NCI-H524 treated with DMSO at 0.1 percent for 48 hours (cell line): ENCODE measurements at places on chromosomes 12 and 14.

DNA sequence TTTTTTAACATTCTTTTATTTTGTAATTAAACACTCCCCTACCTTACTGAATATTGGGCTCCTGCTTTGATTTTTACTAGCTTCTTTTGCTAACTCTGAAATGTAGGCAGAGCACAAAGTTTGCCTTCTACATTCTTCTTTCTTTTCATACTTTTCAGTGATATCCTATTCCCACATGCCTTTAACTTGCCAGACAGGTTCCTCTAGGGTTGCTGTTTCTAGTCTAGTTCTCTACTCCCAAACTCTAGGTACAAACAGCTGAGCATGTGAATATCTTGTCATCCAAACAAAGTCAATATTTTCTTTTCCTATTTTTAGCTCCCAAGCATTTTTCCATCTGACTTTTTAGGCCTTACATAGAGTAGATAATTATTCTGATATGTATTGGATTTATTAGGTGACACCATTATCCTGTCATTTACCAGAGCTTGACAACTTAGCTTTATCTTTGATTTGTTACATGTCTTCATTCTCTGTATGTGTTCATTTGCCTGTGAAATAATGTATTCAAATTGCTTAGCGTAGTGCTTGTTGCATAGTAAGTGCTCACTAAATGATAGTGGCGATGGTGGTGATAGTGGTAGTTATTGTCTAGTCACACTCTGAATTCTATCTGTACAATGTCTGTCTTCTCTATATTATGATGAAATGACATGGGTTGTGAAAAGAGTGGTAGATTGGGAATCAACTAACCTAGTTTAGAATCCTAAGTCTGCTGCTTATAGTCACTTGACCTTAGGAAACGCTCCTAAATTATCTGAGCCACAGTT lies 73.6 kb upstream of the DNM1L start:
- DNase-seq: no peak

GRCh38 chr12:78470354-78471195 lies 394.0 kb upstream of the SYT1 start:
- peak; percentile 76 for DNase-seq

GRCh38 chr14:28783664-28784063 lies 17.1 kb downstream of the FOXG1 start:
- DNase-seq: no peak

DNA sequence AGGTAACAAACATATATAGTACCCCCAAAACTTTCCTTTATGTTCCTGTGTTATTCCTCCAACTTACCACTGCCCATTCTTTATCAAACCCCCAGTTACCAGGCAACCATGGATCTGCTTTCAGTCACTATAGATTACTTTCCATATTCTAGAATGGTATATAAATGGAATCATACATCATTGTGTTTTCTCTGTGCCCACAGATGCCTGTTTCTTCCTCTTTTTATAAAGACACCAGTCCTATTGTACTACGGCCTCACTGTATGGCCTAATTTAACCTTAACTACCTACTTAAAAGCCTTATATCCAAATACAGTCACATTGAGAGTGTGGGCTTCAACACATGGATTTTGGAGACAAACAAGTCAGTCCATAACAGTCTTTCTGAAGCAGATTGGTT lies 2.6 kb downstream of the TAS2R14 start:
- DNase-seq: no peak

- no peak for DNase-seq
These were observed 40.6 kb downstream of the EP400 start for GRCh38 chr12:131990066-131990979.

DNA sequence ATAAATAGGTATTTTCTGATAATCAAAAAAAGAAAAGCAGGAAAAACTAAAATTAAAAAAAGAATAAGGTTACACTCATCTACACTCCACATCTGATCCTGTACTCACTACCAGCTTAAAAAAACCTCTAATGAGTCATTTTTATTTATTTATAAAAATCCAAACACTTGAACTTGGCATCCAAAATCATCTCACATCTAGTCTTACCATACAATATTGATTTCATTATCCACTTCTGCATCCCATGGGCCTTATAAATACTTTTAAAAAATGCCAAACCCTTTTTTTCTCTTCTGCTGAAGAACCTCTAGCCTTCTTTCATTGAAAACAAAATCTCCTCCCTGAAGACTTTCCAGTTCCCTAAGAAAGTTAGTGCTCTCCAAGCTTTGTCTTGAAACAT lies 109.7 kb downstream of the TMTC3 start:
- no peak for DNase-seq

DNA sequence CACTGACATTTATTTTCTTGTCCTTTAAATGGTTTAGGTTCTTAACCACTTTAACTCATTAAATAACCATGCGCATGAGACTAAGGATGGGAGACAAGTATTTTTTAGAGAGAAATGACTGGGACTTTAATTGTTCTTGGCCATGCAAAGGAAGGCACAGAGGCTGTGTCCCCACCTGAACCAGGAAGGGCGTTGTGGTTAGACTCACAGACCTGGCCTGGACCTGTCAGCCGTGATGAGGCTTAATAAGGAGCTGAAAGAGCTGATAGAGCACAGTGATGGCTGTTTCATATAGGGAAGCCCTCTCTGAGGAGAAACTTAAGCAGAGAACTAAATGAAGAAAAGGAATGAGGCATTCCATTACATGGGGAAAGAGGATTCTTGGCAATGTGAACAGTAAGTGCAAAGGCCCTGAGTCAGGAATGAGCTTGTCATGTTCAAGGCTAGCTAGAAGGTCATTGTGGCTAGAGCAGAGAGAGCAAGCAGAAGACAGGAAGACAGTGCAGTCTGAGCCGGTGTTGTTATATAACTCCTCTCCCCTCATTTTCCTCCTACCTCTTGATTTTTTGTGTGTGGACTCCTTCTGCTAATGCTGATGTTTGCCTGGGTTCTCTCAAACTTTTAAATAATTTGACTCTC lies 74.4 kb upstream of the ANO4 start:
- no peak for DNase-seq

- no peak for DNase-seq
These were observed 1198.5 kb downstream of the FSCB start for GRCh38 chr14:43308421-43309110.

DNA sequence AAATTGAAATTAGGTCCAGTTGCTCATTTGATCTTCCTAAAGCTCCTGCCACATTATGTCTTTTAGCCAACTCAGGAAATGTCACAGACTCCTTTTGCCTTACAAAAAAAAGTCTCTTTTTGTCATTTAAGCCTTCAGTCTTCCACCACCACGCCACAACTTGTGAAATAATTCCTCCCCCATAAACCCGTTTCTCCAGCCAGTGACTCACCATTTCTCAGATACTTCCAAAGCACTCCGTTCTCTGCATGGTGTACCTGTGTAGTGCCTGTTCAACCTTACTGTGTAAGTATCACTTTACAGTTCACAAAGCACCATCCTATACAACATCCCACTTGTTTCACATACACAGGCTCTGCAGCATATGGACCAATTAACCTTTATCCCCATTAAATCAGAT lies 139.5 kb upstream of the AEBP2 start:
- peak; percentile 7 for DNase-seq

DNA sequence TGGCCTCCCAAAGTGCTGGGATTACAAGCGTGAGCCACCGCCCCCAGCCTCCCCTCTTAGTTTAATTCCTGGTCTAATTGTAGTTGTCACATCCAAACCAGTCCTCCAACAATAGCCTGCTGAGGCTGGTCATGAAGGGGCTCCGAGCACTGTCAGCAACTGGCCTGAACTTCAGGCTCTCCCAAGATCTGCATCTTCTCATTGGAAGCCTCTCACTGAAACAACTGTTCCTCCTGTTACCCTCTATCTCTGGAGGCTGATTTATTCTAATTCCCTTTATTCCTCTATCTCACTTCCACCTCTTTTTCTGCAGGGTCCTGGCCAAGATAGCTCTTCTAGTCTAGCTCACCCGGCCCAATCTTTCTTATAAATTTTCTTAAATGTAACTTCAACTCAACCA lies 89.4 kb downstream of the DUSP16 start:
- DNase-seq: no peak

DNA sequence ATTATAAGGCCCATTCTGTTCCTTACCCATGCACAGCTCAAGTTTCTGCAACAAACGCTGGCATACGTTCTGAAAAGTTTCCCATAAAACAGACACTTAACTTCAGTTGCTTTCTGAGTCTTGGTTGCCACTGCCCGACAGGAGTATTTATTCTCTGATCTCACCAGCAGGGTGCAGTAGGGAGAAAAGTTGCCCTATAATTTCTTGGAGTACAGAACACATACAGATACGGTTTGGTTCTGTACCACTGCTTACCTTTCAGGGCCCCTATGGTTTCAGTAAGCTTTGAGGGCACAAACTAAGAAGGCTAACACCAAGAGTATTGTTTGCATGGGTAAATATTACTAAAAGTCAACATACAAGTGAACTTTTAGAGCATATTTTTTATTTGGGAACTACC lies 77.9 kb downstream of the SPATA7 start:
- no peak for DNase-seq

GRCh38 chr12:77947330-77947729 lies 116.6 kb downstream of the NAV3 start:
- DNase-seq: no peak

- no peak for DNase-seq
These were observed 128.5 kb downstream of the KIF26A start for GRCh38 chr14:104266631-104267575.

- no peak for DNase-seq
These were observed 340.4 kb downstream of the RAD51B start for GRCh38 chr14:68159701-68160633.

DNA sequence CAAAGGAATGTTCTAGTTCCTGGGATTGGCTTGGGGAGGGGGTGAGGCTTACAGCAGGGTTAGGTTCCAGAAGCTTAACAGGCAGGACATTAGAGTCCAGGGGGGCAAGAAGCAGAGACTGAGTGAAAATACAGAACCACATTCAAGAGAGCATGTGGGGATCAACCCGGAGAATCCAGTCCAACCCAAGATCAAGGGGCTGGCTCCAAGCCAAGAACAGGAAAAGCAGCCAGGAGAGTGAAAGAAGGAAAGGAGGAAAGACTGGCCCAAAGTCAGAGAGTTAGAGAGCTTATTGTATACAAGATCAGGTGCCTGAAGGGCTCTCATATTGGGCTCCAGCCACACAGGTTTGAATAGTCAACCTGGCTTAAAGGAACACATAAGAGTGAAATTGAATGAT lies 190.3 kb upstream of the CDKN3 start:
- DNase-seq: no peak

DNA sequence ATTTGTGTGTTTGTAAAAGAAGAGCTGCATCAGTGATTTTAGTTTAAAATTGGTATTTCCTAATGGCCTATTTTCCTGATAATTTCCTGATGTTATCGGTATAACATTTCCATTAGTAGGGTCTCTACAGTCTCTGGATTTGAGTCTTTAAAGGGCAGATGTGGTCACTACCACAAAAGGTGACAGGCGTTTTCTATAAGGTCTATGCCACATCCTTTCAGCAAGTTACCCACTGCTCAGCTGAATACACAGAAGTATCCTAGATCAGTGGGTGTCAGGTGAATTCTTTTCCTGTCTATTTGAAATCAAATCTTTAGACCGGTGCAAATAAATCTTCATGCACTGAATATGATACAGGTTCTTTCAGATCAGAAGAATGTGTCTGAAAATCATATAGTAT lies 90.2 kb downstream of the LIN7A start:
- no peak for DNase-seq

- DNase-seq: no peak
These were observed 19.1 kb downstream of the TSPAN11 start for GRCh38 chr12:30945443-30946164.

GRCh38 chr12:107914460-107914977 lies 140.0 kb downstream of the ASCL4 start:
- DNase-seq: no peak

- DNase-seq: no peak
These were observed 4.4 kb upstream of the SMIM41 start for GRCh38 chr12:52074971-52075724.

DNA sequence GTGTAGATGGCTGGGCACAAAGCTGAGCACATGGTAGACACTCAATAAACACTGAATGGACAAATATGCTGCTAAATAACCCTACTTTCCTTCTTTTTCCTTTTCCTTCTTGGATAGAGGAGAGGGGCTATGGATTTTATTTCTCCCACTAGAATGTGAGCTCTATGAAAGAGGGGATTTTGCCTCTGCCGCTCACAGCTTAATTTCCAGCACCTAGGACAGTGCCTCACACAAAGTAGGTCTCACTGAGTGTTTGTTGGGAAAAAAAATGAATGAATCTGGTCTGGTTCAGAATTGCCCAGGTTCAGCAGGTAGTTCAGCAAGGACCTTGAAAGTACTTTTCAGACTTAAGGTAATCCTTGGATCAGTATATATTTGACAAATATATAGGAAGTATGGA lies 65.5 kb downstream of the WSCD2 start:
- no peak for DNase-seq

GRCh38 chr12:32918890-32919801 lies 22.6 kb upstream of the PKP2 start:
- no peak for DNase-seq

GRCh38 chr12:111424793-111425251 lies 19.1 kb downstream of the SH2B3 start:
- no peak for DNase-seq

- DNase-seq: no peak
These were observed 55.6 kb downstream of the SYNE3 start for GRCh38 chr14:95460647-95461478.

- no peak for DNase-seq
These were observed at the start of gene BIN2 for GRCh38 chr12:51323966-51324895. Gene BIN2, minus strand, starts transcription at chr12:51324174. Its CDS starts 72 bp downstream, at chr12:51324102.

DNA sequence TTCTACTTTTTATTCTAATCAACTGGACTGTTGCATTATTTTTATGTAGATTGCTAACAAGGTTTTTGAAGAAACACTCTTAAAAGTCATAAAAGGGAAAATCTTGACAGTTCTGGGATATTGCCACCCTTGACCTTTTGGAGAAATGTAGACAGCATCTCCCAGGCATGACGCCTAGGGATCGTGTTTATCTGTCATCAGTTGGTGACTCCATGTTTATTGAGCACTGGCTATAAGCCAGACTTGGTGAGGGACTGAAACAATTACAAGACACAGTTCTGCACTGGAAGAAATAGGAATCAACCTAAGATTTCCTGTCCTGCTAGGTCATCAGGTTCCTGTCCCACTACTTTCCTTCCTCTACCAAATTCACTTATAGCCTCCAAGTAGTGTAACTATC lies 34.5 kb downstream of the HMGA2 start:
- no peak for DNase-seq

GRCh38 chr14:32023540-32023939 lies 53.6 kb upstream of the ARHGAP5 start:
- no peak for DNase-seq

- DNase-seq: peak; percentile 95
These were observed 33.4 kb upstream of the DEGS2 start for GRCh38 chr14:100192672-100193416.

GRCh38 chr12:42039176-42039575 lies 105.5 kb downstream of the GXYLT1 start:
- DNase-seq: no peak
